ENCODE measurements at places on chromosomes 1 and 21. TPM values are rescaled to one million over a fixed set of nuclear protein-coding genes. Genes with fewer than 3 reads are reported as not detected.

The LCE1A gene
- not detected for total RNA-seq

The VSIG8 gene
- total RNA-seq = not detected

The OR2AK2 gene
- total RNA-seq = not detected

The ZMYND12 gene
- total RNA-seq = 0.59 TPM

The ZC3H11A gene
- 83.1 TPM for total RNA-seq

The MRTO4 gene
- total RNA-seq = 93.4 TPM

The MCOLN2 gene
- total RNA-seq = 17.8 TPM

The USP16 gene
- 39.9 TPM for total RNA-seq

The TEDDM1 gene
- total RNA-seq = not detected

The ZSWIM5 gene
- 0.87 TPM for total RNA-seq

The CLCA2 gene
- total RNA-seq = not detected

The NCSTN gene
- total RNA-seq = 36.6 TPM

The DDR2 gene
- 0.45 TPM for total RNA-seq

The BGLAP gene
- 2.2 TPM for total RNA-seq

The AMPD1 gene
- not detected for total RNA-seq

The HSPB7 gene
- not detected for total RNA-seq

The CACNA1S gene
- total RNA-seq = not detected

The MYBPH gene
- total RNA-seq = not detected

The NPR1 gene
- not detected for total RNA-seq
